ENCODE measurements at places on chromosomes 6 and 20.

DNA sequence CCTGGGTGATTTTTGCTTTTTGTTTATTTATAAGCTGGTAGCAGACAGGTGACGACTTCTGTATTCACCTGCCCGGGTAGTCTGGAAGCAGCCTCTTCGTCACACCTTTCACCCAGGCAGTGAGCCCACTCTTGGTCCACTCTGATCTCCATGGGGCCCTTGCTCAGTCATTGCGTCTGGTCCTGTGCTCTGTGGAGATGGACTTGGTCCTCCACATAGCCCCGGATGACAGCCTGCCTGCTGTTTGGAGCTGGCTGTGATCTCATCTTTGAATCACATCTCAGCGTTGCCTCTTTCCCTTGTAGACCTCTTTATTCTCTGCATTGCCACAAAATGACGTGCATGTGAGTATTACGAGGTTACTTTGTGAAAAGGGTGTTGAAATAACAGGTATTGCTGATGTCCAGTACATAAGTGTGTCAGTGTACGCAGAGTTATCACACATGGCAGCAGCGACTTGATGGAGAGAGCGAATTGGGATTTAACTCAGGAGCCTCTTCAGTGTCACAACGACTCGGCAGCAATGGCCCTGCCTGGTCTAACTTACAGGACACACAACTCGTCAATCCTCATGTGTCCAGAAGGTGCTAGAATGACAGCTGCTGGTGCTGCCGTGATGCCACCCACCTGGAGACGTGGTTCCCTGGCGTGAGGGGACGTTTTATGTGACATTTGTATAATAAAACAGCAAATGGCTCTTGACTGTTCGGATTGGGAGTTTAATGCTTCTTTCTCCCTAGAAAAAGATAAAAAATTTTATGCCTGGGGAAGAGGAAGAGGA, 24.2 kb upstream of the FRMD1 start:
- no peak for DNase-seq

DNA sequence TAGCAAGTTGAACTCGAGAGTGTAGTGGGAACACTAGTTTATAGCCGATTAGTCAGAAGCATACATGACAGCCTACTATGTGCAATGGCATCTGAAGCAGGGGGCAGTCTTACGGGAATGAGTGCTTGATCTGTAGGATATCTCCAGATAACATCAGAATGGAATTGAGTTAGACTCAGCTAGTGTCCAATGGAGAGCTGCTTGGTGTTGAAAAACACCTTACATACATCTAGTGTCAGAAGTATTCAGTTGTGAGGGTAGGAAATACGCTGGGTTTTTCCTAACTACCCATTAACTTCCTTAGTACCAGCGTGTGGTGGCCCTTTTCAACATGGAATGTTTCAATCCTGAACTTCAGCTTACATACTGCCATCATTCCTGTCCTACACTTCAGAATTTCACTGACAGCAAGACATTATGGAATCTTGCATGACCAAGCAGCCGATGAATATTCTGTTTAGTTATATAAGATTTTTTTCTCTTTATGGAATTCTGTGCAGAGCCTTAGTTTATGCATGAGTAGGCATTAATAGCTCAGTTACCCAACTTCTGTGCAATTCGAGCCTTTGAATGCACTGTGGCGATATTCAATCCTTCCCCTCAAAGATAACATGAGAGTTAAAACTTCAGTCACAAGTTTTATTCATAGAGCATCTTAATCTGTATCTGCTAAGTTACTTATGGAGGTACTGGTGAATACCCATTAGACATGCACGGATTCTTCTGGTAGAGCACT, 218.6 kb upstream of the MOCS1 start:
- no peak for DNase-seq

- DNase-seq, result no peak
These were observed 144.0 kb downstream of the UST start for GRCh38 chr6:148890652-148891404.

- DNase-seq, result peak; percentile 39
These were observed 993 bp upstream of the NCOA7 start for GRCh38 chr6:125789576-125790357.

- DNase-seq, result no peak
These were observed 209.6 kb upstream of the SSTR4 start for GRCh38 chr20:22825546-22825945.

- no peak for DNase-seq
These were observed 2.8 kb downstream of the TNFRSF21 start for GRCh38 chr6:47306887-47307286.

DNA sequence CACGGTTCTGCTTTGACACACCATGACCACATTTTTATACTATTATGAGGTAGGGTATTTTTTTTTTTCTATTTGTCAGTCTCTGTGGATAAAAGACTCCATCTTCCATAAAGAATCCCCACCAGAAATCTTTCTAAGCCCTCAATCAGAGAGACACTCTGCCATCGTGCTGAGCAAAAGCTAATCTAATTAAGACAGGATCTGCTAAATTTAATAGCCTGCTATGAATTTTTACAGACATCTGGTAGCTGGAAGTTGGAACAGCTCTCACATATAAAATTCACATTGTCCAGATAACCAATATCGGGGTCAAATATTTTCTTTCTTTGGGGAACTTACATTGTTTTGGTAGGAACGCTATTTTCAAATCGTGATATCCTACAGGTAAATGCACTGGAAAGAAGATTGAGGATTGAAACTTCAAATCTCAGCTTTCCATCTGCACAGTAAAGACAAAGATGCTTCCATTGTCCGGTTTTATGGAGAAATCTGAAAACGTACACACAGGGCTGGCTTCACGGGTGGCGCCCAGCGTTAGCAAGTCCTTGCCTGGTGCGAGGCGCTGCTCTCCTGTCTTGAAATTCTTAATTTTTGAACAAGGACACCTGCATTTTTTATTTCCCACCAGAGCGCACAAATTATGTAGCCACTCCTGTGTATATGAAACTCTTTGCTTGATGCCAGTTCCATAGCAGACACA, 573.8 kb upstream of the NOX3 start:
- DNase-seq, result no peak

GRCh38 chr20:13865791-13866351, 81.0 kb downstream of the NDUFAF5 start:
- no peak for DNase-seq

DNA sequence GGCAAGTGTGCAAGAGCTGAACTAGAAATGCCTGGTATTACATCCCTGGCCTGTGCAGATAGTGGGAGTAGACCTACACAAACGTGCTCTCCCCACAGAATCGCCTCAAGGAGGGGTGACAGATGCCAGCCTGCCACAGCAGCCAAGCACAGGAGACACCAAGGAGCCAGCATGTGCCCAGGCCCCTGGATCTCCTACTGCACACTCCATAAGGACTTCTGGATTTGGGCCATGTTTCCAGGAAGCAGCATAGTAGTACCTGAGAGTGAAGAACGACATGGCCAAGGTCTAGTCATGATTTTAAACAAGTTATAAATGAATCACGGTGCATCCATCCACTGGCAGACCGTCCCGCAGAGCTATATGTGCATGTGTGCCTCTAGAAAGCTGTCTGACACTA, 232.2 kb downstream of the SYNDIG1 start:
- no peak for DNase-seq

- DNase-seq, result no peak
These were observed 377.9 kb downstream of the SYNE1 start for GRCh38 chr6:152259234-152259633.

GRCh38 chr20:49710971-49711666, 2.6 kb downstream of the B4GALT5 start:
- no peak for DNase-seq

- no peak for DNase-seq
These were observed 78.1 kb downstream of the PRDM1 start for GRCh38 chr6:106163966-106164877.

- no peak for DNase-seq
These were observed 11.2 kb upstream of the PSMG4 start for GRCh38 chr6:3247255-3248146.

DNA sequence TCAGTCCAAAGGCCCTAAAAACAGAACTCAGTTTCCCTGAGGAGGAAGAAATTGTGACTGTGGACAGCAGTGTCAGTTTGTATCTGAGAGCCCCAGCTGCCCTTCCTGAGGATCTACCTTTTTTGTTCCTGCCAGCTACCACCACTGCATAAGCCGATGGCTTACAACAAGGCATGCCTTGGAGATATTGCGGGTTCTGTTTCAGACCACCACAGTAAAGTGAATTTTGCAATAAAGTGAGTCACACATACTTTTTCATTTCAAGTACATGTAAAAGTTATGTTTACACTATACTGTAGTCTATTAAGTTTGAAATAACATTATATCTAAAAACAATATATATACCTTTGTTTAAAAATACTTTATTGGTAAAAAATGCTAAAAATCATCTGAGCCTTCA, 9.6 kb upstream of the CST3 start:
- no peak for DNase-seq

- DNase-seq, result no peak
These were observed 8.9 kb upstream of the SPATA2 start for GRCh38 chr20:49924247-49924646.

DNA sequence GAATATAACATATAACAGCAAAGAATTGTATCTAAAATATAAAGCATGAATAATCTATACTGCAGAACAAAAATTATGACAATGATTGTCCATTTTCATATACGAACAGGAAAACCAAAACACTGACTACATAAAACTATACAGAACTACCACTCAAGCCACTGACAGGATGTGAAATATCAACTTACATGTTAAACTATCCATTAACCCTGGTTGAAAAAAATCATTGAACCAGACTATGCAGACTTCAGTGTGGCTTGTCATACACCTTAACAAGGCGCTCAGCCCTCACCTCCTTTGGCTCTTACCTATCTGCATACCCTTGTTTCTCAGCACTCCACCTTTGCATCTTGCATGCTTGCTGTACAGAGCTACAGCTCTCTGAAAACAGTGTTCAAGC, 34.9 kb downstream of the ASCC3 start:
- DNase-seq, result no peak

- DNase-seq, result no peak
These were observed 130.4 kb downstream of the OLIG3 start for GRCh38 chr6:137363805-137364138.

DNA sequence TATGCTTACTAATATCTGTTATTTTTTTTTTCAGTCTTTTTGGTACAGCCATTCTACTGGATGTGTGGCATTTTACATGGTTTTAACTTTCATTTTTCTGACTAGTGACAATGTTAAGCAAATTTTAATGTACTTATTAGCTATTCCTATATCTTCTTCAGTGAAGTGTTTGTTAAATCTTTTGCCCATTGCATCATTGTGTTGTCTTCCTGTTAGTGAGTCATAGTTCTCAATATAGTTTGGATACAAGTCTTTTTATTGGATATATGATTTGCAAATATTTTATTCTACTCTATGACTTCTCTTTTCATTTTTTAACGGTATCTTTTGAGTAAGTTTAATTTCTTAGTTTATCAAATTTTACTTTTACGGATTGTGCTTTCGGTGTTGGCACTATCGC, 519.4 kb downstream of the CDKAL1 start:
- DNase-seq, result no peak

- DNase-seq, result no peak
These were observed 71.2 kb upstream of the FKBP1C start for GRCh38 chr6:63140114-63140513.

- DNase-seq, result no peak
These were observed 278.7 kb upstream of the CITED2 start for GRCh38 chr6:139653111-139653510.

DNA sequence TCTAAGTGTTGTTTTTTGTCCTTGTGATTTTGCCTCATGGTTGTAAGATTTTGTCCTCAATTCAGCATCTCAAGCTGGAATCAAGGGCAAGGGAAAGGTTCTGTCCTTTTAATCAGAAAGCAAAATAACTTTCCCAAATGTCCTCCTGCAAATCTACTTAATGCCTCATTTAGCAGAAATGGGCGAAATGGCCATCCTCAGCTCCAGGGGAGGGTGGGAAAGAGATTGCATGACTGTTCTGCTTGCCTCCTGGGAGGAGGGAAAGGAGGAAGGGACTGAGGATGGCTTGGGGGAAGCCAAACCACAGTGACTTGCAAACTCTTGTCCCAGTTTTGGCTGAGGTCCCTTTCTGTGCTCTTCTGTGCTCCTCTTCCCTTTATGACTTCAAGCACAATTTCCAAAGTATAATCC, 43.4 kb downstream of the TNFAIP3 start:
- no peak for DNase-seq

GRCh38 chr6:147401779-147402178, 106.7 kb upstream of the SAMD5 start:
- DNase-seq, result no peak

- no peak for DNase-seq
These were observed 512.7 kb downstream of the DHX35 start for GRCh38 chr20:39474879-39475278.

GRCh38 chr20:9912858-9913434, 74.1 kb upstream of the PAK5 start:
- no peak for DNase-seq

- DNase-seq, result no peak
These were observed 88.3 kb downstream of the SSR1 start for GRCh38 chr6:7224731-7225130.

- DNase-seq, result no peak
These were observed 170.9 kb downstream of the KLHL32 start for GRCh38 chr6:97095311-97095850.

DNA sequence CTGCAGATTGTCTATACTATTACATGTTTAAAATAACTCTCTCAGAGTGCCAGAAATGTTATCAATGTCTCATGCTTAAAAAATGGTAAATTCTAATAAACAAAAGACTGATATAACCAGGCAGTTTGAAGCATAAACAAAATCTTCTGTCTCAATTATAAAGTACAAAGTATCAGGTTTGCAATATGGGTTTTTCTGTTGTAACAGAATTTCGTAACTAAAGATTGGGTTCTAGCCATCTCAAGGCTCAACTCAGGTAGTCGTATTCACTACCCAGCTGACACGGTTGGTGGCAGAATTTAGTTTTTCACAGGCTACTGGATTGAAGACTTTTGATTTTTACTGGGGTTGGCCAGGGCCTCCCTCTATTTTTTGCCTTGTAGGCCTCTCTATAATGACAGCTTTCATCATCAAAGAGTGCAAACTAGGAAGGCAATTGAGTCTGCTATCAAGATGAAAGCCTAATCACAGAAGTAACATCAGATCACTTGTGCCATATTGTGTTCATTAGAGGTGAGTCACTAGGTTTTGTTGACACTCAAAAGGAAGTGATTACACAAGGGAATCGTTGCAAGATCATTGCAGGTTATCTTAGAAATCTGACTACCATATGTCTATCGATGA, 3.6 kb downstream of the CYP39A1 start:
- DNase-seq, result no peak

DNA sequence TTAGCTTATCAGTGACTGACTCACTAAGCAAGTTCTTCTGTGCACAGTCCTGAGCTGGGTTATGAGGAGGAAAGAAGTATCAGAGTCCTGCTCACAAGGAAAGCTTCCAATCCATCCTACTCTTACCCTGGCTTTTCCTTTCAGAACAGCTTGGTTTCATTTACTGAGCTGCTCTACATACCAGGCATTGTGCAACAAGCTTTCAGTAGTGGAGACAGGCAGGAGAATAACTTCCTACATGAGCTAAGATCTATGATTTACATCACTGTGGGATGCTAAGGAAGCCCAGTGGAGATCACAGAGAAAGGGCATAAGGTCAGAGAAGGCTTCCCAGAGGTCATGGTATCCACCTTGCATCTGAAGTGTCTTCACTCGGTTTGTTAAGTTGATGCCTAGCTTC, 144.5 kb downstream of the MAP3K7 start:
- DNase-seq, result no peak

- no peak for DNase-seq
These were observed 2.4 kb upstream of the IRAK1BP1 start for GRCh38 chr6:78864957-78865356.
